Vagina (tissue), 2 donors: ENCODE measurements at places on chromosomes 7 and 10. TPM values are rescaled to one million over a fixed set of nuclear protein-coding genes. Genes with fewer than 3 reads are reported as not detected.

TMEM213 gene
- total RNA-seq, result not detected

DNA sequence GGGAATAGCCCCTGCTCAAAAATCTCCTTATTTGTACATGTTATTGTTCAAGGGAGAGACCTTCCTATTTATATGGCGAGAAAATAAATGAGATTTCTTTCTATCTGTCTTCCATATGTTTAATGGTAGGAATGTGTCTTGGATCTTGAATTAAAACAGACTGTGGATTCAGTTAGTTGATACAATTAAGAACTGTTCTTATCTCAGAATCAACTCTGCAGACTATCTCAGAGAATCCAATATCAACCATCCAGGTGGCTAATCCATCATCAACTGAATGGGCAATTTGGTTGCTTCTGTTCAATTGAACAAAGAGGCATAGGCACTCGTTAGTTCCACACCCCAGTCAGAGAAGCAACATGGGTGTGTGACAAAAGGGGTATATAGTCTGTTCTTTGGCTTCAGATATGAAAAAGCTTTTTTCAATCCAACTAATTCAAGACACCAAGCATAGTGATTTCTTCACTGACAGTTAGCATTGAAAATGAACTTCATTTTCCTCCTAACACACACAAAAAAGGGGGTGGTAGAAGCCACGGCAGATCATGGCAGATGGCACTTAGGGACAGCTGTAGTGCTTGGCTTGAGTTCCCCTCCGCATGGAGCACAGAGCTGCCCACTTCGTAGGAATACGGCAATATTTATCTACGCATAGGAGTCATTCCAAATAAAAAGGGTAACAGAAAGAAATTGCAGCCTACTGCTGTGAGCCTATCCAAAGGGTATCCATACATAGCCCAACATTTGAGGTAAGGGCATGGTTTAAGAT lies 135.9 kb downstream of the KIAA1217 start:
- no peak for DNase-seq

GRCh38 chr7:55140941-55141278 lies 122.1 kb downstream of the EGFR start:
- DNase-seq, result no peak

- no peak for DNase-seq
Observed at GRCh38 chr7:99127636-99128035, 16.3 kb downstream of the SMURF1 start.

DNA sequence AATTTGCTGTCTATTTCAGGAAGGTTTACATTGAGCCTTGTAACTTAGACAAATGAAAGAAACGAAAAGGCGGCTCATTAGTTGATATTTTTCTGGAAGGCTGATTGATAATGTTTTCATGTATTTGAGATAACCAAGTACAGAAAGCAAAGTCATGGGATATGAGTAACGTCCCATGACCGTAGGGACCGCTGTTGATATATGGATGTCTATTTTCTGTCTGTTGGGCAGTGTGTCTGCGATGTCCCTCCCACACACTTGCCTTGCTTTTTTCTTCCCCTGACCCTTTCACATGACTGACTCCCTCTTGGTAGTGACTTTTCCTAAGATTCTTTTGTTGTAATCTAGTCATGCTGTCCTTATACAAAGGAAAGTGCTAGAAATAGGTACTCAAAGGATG lies 57.0 kb upstream of the GPR158 start:
- DNase-seq, result no peak

DNA sequence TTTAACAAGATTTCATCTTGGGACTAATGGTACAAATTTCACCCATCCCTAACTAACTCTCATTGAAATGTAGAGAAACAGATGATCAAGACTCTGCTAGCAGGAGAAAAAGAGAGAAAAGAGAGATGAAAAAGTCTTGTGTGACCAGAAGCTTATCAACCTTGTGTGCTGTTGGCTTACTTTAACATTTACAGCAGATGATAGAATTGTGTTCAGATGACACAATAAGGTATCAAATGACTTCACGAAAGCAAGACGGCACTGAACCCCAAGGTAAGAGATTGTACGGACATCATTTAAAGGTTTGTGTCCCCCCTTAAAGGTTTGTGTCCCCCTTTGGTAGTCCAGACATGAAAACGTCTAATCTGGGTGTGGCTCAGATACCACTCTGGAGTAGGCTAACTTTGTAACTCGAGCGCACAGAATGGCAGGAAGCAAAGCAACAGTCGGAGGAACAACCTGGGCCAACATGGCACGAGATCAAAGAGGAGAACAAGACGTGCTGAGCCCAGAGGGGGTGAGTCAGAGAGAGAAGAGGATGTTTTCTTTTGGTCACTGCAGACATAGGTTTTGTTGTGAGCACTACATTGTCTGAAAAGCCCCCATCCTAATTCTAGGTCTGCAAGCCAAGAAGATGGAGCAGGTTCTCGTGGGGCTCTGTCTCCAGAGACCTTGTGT lies 10.4 kb upstream of the LMBR1 start:
- DNase-seq, result no peak

DNA sequence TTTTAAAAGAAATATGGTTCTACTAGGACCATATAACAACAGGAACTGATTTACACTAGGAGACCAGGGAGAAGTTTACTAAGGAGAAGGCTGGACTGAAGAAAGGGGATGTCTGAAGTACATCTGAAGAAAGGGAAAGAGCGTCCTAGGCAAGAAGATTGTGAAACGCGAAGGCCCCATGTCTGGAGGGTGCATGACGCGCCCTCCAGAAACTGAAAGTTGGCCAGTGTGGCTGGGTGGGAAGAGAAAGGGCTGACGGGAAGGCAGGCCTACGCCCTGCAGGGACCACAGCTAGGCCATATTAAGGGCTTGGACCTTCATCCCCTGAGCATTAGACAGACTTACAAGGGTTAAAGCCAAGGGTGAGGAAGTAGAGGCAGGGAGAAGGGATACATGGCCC lies 158.0 kb downstream of the TRIL start:
- no peak for DNase-seq

DNA sequence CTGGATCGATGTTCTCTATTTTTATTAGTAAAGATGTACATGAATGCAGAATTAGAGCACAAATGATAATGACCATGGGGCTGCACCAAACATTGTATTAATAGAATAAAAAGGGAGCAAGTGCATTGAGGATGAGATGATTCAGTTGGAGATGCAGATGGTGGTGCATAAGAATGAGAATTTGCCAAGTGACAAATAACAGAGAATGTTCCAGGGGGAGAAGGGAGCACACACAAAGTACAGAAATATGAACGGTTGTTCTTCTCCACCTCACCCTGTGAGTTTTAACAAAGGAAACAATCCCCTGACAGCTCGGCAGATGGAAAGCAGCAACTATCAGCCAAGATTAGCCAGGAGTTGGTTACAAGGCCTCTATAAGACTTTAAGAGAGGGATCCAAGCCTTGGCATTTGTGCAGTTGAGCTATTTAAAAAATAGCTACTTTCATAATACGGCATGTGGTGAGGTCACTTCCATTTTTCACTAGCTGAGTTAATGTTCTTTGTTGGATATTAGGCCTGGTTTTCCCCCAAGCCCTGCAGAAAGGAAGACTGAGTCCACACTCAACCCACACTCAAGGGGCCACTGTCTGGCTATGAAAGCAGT lies 462.5 kb downstream of the TNS3 start:
- DNase-seq, result no peak

DNA sequence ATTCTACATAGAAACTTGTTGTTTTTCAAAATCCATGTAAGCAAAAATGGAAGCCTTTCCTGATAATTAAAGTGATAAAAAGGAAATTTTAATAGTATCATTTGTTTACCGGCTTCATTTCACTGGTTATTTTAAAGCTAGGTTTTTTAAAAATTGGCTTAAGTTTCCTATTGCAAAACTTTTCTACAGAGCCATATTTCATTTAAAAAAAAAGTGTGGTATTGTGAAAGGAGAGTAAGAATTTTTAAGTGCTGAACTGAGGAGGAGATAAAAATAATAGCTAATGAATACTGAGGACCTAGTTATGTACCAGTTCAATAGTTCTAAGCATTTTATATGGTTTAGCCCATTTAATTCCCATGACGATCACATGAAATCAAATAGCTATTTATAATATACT lies 172.2 kb upstream of the COL1A2 start:
- no peak for DNase-seq

- no peak for DNase-seq
Observed at GRCh38 chr7:140640727-140641523, at the start of gene DENND2A. TSS of gene DENND2A (minus strand) at chr7:140640813. CDS start at chr7:140602397, 38,416 bp downstream.

ATP5MK gene
- total RNA-seq, result 180 TPM

DNA sequence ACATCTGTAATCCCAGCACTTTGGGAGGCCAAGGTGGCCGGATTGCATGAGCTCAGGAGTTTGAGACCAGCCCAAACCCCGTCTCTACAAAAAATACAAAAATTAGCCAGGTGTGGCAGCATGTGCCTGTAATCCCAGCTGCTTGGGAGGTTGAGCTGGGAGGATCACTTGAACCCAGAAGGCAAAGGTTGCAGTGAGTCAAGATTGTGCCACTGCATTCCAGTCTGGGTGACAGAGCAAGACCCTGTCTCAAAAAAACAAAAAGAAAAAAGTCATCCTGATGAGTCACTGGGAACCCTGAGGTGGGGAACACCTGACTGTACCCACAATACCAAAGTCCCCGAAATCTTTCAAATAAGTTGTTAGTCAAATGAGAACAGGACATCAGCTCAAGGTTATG lies 80.0 kb downstream of the NEBL start:
- DNase-seq, result no peak

- no peak for DNase-seq
Observed at GRCh38 chr7:154881026-154881425, 121.9 kb downstream of the PAXIP1 start.

SLC35G1 gene
- total RNA-seq, result 3.4 TPM

DNA sequence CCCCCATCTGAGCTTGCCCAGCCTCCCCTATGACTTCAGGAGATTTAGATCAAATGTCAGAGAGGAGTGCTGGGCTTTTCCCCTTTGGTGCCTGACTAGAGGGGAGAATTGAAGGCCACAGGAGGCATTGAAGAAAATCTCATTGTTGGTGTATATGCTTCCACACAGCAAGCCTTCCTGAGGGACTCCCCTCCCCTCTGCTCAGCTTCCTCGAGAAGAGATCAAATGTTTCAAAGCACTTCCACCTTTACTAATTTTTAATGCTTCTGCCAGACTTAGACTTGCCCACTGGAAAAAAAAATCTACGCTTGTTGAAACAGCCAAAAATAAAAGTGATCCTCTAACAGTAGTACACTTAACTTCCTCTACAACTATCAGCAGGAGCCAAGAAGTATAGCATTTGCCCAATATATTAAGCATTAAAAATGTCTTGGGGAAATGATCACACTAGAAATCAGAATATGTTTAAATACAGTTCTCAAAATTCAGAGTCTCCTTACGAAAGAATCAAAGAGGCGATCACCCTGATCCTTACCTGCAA lies 79.3 kb downstream of the FZD1 start:
- DNase-seq, result no peak

GPR22 gene
- 0.98 TPM for total RNA-seq

DNA sequence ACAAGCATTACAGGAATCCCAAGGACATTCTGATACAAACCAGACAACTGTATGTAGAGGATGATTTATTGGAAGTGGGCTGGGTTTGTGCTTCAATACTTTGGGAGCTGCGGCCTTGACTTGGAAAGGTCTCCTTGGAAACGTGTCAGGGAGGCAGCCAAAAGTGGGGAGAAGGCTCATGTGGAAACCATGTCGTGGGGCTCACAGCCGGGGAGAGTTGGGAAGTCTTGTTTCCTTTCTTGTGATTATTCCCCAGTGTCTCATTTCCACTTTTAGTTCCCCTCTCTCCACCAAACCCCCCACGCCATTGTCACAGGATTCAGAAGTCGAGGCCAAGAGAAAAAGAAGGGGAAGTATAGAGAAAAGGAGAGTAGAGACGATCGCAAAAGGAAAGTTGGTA lies 53.9 kb upstream of the SFMBT2 start:
- DNase-seq, result no peak

GRCh38 chr7:22156205-22156604 lies 200.7 kb downstream of the RAPGEF5 start:
- no peak for DNase-seq

- DNase-seq, result no peak
Observed at GRCh38 chr7:100655908-100656674, at the start of gene ACTL6B. TSS of gene ACTL6B (minus strand) at chr7:100656448. CDS start at chr7:100656354, 94 bp downstream.

- no peak for DNase-seq
Observed at GRCh38 chr10:113135025-113135424, 185.0 kb downstream of the TCF7L2 start.

DNA sequence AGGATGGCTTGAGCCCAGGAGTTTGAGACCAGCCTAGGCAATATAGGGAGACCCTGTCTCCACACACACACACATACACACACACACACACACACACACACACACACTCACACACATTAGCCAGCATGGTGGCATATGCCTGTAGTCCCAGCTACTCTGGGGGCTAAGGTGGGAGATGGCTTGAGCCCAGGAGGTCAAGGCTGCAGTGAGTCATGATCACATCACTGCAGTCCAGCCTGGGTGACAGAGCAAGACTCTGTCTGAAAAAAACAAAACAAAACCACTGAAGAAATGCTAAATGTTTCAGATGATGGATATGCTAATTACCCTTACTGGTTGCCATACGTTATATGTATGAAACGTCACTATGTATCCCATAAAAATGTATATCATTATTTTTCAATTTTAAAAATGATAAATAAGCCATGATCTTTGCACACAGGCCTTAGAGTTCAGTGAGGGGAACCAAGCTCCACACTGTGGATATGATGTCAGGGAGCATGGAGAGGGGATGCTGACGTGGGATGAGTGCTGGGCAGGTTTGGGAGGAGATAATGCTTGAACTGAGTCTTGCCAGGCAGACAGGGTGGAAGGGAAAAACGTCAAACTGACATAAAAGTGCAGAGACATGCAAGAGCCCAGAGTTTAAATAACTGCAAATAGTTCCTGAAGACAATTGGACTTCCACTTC lies 45.9 kb upstream of the ARHGAP12 start:
- no peak for DNase-seq

LIPF gene
- not detected for total RNA-seq

DNA sequence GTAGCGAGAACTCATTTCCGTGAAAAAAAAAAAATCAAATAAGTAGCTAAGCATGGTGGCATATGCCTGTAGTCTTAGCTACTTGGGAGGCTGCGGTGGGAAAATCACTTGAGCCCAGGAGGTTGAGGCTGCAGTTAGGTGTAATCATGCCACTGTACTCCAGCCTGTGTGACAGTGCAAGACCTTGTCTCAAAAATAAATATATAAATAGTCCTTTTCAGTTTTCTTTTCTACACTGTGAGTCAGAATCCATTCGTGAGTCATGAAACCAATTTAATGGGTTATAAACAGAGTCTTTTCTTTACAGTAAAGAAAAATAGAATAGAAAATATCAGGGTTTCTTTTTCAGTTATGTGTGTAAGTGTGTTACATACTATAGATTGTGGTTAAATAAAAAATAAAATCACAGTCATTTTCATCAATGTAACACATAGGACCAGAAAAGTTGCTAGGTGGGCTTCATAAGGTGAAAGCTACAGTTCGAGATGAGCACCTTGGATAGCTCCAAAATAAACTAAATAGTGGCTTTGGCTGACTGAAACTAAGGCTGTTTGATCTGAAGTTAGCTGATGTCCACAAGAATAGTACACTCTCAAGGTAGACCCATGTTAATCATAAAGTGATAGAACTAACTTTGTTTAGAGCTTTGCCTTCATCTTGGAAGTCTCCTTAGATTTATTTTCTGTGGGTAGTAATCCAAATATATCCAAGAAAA lies 781.1 kb downstream of the GATA3 start:
- DNase-seq, result no peak
